HepG2 (cell line): ENCODE measurements at places on chromosomes 4 and X. TPM values are rescaled to one million over a fixed set of nuclear protein-coding genes. Genes with fewer than 3 reads are reported as not detected.

SPACA5 gene
- total RNA-seq, result not detected in 2 replicates

DNA sequence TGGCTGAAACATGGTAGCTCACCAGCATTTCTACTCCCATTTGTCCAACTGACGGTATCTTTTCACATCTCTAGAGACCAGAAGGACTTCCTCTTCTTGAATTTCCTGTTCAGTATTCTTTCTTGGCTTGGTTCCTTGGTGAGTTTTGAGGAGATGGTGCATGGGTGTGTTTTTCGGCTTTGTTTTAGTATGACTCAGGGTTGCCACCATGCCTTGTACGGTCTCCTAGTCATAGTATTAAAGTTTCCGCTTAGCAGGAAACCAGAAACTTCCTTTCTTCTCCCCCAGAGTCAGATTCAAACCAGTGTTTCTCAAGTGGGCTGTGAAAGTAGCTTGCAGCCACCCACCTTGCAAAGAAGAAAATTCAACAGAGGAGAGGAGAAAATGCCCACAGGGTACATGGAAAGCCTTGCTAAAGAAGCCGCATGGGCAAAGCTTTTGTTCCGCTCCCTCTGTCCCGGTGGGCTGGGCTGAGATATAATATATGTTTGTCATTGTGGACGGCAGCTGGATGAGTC is 5.7 kb downstream of the CD99 start:
- no peak for DNase-seq

GRCh38 chrX:136819031-136819703 is 38.4 kb upstream of the ARHGEF6 start:
- no peak for DNase-seq

GRCh38 chrX:68419975-68420374 is 13.3 kb downstream of the OPHN1 start:
- no peak for DNase-seq

DNA sequence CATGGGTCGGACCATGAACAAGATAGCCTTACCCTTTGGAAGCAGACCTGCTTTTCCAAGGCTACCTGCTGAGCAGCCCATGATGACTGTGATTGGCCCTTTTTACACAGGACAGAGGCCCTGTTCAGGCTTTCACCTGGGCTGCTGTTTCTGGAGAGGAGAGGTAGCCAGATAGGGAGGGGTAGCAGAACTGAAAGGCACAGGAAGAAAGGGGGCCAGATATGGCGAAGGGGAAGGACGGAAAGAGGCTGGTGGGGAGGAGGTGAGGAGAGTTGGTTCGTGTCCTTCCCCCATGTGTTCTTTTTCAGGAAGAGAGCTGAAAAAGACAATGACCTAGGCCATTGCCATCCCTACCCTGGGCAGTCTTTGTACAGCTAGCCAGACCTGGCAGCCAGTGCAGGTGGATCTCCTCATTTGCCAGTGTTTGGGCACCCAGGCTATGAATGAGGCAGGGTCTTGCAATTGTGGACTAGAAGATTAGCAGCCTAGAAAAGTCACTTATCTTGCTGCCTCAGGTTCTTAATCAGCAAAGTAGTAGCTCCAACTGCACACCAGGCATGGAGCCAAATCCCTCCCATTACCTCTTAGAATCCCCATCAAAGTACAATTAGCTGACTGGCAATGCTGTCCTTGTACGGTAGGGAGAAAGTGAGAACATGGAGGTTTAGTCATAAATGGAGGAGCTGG is 139.6 kb downstream of the AMMECR1 start:
- DNase-seq, result no peak
